ENCODE measurements at places on chromosomes 3 and 15. TPM values are rescaled to one million over a fixed set of nuclear protein-coding genes. Genes with fewer than 3 reads are reported as not detected.

DNA sequence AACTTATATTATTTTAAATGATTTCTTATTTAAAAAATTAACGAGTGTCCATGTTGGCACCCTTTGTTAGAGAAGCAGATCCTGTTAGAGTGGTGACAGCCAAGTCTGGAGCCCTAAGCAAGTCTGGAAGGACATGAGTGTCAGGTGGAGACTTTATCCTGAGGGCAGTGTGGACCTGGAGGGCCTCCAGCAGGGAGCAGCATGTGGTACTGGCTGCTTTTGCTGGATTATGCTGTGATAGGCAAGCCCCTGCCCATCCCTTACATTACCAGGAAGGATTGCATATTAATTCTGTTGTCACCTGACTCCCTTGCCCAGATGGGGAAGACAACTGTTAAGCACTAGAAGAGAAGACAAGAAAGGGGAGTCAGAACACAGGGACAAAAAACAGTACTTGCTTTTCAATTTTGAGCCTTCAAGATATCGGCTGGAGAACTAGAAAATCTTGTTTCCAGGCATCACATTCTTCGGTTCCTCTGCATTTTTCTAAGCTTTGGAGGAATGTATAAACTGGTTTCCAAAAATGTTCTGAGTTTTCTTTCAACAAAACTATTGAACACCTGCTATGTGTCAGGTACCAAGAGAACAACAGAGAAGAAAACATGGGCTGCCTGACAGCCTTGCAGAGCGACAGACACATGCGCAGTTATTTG lies 22.7 kb downstream of the ZNF860 start:
- H3K27ac ChIP-seq, result no peak overlapping the region
- H3K27me3 ChIP-seq, result no peaks in the 10 kb centered on the region
- no peaks in the 10 kb centered on the region for H3K4me1 ChIP-seq
- no peak for DNase-seq

GRCh38 chr3:122688996-122689395 lies 8.4 kb downstream of the PARP14 start:
- no peaks in the 10 kb centered on the region for H3K27me3 ChIP-seq
- H3K4me1 ChIP-seq, result peaks cover 4% of the 10 kb centered on the region
- no peak overlapping the region for H3K4me3 ChIP-seq
- H3K36me3 ChIP-seq, result peaks cover 26% of the 10 kb centered on the region
- H3K27ac ChIP-seq, result no peak overlapping the region
- no peak for DNase-seq

DNA sequence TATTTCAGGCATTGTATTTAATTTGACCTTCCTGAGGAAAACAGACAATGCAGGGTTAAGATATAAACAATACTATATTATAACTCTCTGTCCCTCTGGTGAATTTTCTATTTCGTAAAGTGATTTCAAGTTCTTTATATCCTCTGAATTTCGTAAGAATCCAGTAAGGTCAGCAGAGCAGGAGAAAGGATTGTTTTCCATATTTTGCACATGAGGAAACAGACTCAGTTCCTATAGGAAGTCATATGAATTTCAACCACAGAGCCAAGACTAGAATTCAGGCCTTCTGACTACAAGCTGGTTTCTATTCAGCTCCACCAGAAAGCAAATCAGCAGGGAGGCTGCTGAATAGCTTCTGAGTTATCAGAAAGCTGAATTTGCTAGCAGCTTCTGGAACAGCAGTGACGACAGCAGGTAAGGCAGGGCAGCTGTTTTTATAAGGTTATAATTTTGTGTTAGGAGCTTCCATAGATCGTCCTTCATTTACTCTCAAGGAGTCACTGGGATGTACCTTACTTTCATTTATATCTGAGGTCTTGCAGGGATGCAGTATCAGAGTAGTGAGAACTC lies 11.1 kb upstream of the PLAAT1 start:
- H3K27me3 ChIP-seq, result no peaks in the 10 kb centered on the region
- H3K4me3 ChIP-seq, result no peak overlapping the region
- no peak for DNase-seq
- H3K36me3 ChIP-seq, result no peaks in the 10 kb centered on the region

Gene FMN1
- total RNA-seq, result 35.1 TPM

Gene ZNF385D
- total RNA-seq, result 0.20 TPM

DNA sequence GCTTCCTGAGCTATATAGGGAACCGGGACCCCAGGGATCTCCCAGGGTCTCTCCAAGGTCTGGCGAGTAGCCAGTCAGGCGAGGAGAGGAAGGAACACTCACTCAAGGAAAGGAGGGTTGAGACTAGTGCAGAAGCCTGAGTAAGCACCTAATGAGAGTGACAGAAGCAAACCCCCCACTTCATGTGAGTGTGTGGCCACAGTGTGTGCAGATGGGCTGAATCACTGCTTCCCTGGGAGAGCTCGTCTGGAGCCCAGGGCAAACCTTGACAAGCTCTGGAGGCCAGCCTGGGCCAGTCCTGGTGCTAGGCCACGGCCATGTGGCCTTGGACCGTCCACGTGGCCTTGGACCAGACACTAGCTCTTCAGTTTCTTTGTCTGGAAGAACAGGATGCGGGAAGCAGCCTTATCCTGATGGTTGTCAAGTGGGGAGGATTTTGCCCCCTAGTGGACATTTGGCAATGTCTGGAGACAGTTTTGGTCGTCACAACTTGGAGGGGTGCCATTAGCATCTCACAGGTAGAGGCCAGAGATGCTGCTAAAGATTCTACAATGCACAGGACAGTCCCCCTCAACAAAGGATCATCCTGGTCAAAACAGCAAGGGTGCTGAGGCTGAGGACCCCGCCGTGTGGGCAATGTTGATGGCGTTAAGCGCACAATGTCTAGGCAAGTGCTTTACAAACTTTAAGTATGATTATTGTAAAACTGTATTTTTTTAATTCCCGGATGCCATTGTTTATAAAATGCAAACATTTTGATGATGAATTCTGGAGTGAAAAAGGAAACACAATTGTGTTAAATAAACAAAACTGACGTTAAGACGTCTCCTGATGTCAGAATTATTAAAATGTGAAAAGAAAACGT lies 34.8 kb upstream of the CTSH start:
- H3K4me3 ChIP-seq, result no peak overlapping the region
- no peaks in the 10 kb centered on the region for H3K27me3 ChIP-seq
- peaks cover 10% of the 10 kb centered on the region for H3K4me1 ChIP-seq
- H3K36me3 ChIP-seq, result no peaks in the 10 kb centered on the region
- peak; percentile 67 for DNase-seq

- no peak overlapping the region for H3K27ac ChIP-seq
- no peak for DNase-seq
- H3K27me3 ChIP-seq, result no peaks in the 10 kb centered on the region
- H3K36me3 ChIP-seq, result no peaks in the 10 kb centered on the region
Measured at GRCh38 chr3:138879541-138880380, 45.0 kb upstream of the PIK3CB start.

DNA sequence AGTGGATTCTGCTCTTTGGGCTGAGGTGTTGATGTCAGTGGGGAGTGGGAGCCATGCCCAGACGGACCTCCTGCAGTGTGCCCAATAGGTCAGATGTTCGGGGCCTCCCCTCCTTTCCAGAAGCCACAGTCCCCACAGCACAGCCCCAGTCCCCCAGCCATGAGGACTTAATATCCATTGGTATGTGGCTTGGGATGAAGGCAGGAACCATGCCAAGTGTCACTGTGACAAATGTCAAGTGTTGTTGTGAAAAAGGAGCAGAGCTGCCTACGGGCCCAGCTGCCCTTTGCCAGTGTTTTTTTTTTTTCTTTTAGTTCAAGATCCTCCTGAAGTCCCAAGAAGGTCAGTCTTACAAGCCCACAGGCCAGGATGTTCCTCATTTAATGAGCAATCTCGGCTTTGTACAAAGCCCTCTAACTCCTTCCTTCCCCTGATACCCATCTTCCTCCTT lies 12.2 kb downstream of the SEMA3G start:
- no peak overlapping the region for H3K4me3 ChIP-seq
- peak overlapping the region; percentile 75 for H3K27ac ChIP-seq
- peaks cover 53% of the 10 kb centered on the region for H3K4me1 ChIP-seq
- peak; percentile 28 for DNase-seq

DNA sequence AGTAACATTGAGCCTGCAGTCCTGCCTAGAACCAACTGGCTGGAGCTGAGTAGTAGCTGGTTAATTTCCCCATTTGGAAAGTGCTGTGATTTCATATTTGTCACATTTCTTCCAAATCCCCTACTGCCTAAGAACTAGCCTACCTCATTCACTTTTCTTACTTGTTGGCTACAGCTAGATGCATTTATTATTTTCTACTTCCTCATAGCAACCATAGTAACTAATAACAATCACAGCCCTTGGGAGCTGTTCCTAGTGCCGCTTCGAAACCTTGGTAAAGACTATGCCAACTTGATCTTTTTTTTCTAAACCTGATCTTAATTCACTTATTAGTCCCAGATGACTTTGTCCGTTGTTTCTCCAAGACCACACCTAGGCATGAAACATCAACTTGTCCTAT lies 240.3 kb downstream of the FGF12 start:
- H3K27ac ChIP-seq, result no peak overlapping the region
- H3K4me3 ChIP-seq, result no peak overlapping the region
- no peaks in the 10 kb centered on the region for H3K36me3 ChIP-seq
- no peak for DNase-seq

GRCh38 chr15:94673801-94674200 lies 442.4 kb downstream of the MCTP2 start:
- peaks cover 6% of the 10 kb centered on the region for H3K4me1 ChIP-seq
- no peak for DNase-seq
- no peaks in the 10 kb centered on the region for H3K27me3 ChIP-seq
- no peak overlapping the region for H3K27ac ChIP-seq

- no peak overlapping the region for H3K4me3 ChIP-seq
- H3K27me3 ChIP-seq, result no peaks in the 10 kb centered on the region
- no peaks in the 10 kb centered on the region for H3K36me3 ChIP-seq
- no peak overlapping the region for H3K27ac ChIP-seq
Measured at GRCh38 chr3:114712728-114713492, 419.1 kb downstream of the TIGIT start.

- peak overlapping the region; percentile 95 for H3K27ac ChIP-seq
- DNase-seq, result no peak
- H3K4me1 ChIP-seq, result peaks cover 31% of the 10 kb centered on the region
- no peaks in the 10 kb centered on the region for H3K27me3 ChIP-seq
- H3K4me3 ChIP-seq, result no peak overlapping the region
Measured at GRCh38 chr3:94064243-94064860, 1.5 kb downstream of the NSUN3 start.

Gene LIPH
- 29.2 TPM for total RNA-seq

- DNase-seq, result no peak
- H3K4me1 ChIP-seq, result no peaks in the 10 kb centered on the region
- no peaks in the 10 kb centered on the region for H3K36me3 ChIP-seq
- no peak overlapping the region for H3K4me3 ChIP-seq
- no peaks in the 10 kb centered on the region for H3K27me3 ChIP-seq
Measured at GRCh38 chr15:87038404-87038803, 958.7 kb downstream of the AGBL1 start.

Measured in upper lobe of left lung (tissue), 6 donors.